ENCODE measurements at places on chromosomes 16 and 17.

DNA sequence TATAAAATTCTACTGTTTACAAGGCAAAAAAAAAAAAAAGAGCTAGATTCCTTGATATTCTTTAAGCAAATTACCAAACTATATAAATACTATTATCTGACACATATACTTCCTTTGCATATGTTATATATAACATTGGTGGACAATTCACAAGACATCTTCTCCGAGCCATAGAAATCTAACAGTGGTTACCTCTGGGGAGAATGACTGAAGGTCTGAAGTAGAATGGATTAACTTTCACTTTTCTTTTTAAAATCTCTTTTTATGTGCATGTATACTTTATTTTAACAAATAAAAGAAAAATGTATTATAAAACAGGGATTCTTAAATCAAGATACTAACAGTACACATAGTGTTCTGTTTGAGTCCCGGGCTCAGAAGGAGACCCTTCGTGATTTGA lies 131.0 kb downstream of the MRTFB start:
- DNase-seq, result no peak

DNA sequence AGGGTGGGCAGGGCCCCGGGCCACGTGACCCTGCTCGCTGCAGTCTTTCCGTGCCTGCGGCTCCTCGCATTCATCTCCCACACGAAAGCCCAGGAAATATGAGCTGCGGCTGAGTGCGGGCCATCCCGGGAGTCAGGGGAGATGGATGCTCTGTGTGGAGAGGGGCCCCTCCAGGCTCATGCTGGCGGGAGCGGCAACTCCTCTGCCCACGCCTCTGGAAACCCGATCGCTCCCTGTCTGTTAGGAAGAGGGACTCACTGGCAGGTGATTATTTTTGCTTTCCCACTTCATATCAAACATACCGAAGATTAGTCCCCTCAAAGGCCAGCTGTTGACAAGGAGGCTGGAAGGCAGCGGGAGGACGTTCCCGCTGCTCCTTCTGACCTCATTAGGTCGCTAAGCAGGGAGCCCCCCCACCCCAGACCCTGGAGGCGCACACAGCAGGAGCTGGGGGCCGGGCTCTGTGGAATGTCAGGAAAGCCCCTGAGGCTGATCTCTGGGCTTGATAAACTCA lies 228.5 kb downstream of the FOXL1 start:
- DNase-seq, result no peak

DNA sequence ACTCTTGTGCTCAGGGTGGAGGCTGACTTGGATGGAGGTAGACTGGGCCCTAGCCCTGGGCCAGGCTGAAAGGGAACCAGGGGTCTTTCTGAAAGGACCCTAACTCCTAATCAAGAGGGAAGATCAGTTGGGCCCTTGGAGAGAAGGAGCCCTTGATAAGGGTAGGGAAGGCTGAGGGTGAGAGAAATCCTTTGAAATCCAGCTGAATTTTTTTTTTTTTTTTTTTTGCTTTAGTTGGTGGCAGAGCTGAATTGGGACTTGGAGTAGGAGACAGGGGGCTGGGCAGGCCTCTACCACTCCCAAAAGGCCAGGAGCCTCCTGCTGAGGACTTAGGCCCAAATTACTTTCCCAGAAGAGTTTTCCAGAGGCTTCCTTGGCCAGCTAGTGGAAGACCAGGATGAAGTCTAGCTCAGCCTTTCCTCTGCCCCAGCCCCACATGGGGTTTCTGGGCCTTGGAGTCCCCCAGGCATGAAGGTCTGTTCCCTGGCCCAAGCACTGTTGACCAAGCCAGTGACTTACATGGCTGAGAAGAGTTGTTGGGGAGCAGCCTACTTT lies 643 bp upstream of the HOXB3 start:
- no peak for DNase-seq

DNA sequence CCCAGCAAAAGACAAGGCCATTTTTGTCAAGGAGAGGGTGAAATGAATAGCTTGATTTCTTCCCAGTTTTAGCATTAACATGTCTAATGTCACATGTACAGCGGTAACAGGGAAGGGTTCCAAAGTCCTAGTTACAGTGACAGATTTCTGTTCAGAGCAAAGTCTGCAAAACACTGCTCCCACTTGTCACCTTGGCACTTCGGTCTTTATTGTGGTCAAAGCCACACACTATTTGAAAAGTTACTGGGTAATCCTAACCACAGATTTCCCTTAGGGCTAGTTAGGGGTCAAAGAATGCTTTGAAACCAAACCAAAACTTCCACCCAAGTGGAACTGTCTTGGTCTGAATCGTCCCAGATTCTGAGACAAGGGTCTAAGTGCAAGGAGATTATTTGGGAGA lies 455.6 kb downstream of the HS3ST3B1 start:
- DNase-seq, result no peak

DNA sequence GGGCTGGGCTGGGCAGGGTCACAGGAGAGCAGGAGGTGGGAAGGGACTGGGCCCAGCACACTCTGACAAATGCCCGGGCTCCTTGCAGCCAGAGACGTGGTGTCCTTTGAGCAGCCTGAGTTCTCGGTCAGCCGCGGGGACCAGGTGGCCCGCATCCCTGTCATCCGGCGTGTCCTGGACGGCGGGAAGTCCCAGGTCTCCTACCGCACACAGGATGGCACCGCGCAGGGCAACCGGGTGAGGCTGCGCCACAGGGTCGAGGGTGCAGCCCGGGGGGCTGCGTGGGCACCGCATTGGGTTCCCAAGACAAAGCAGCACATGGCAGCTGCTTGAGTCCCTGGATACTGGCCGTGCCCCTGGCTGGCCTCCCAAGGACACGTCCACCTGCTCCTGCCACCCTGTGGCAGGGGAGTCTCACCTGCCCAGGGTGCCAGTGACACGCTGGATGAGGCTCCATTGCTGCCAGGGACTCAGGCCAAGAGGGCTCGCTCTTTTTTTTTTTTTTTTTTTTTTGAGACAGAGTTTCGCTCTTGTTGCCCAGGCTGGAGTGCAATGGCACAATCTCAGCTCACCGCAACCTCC lies 21.3 kb downstream of the GALK1 start:
- DNase-seq, result no peak

- peak; percentile 41 for DNase-seq
These were observed 1.3 kb downstream of the HGS start for GRCh38 chr17:81685108-81685507.

- no peak for DNase-seq
These were observed 4.5 kb upstream of the ZC3H7A start for GRCh38 chr16:11801481-11802021.

- peak; percentile 79 for DNase-seq
These were observed 471.6 kb downstream of the SOX9 start for GRCh38 chr17:72592242-72592966.

DNA sequence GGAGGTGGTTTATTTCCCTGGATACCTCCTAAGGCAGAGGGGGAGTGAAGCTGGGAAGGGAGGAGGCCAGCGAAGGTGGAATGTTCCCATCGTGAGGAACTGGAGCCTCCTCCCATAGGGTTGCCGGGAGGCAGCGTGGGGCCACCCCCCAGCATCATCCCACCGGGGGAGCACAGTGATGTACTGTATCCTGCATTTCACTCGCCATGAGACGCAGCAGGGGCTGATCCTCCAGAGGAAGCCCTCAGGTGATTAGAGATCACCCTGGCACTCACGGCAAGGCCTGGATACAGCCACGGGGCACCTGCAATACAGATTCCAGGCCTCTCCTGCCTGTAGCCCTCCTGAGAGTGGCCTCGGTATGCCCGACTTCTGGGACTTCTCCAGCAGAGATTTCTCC lies 25.5 kb upstream of the BEAN1 start:
- no peak for DNase-seq

DNA sequence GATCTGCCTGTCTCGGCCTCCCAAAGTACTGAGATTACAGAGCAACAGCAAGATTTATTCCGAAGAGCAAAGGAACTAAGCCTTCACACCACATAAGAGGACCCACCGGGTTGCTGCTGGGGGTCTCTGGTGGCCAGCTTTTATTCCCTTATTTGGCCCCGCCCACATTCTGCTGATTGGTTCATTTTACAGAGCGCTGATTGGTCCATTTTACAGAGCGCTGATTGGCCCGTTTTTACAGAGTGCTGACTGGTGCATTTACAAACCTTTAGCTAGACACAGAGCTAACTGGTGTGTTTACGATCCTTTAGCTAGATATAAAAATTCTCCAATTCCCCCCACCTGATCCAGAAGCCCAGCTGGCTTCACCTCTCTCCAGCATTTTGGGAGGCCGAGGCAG lies 26.3 kb downstream of the COPRS start:
- no peak for DNase-seq

DNA sequence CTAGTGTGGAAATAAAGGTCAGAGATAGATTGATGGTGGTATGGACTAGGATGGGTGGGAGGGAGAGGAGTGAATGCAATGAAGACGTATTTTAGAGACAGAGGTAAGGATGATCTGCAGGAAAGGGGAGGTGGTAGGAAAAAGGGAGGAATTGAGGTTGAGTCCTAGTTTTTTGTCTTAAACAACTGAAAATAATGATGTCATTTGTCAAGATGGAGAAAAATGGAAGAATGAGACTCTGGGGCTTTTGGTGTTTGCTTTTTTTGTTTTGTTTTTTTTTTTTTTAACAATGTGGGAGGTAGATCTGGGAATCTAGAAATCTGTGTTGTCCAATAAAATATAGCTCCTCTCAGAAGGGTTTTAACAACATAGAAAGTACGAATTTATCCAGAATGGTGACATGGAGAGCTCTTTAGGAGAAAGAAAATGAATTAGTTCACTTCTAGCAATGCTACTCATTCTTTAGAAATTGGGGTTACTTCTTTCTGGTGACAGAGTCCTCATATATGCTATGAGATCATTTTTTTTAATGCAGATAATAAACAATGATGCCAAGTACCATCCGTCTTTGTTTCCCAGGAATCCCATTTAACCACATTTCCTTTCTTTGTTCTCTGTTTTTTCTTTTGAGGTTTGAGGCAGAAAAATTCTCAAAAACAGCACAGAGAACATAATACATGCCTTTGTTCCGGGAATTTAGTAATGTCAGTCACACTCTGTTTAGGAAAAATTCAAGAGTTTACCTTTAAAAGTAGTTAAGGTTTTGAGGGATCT lies 225.3 kb upstream of the COX10 start:
- DNase-seq, result no peak

DNA sequence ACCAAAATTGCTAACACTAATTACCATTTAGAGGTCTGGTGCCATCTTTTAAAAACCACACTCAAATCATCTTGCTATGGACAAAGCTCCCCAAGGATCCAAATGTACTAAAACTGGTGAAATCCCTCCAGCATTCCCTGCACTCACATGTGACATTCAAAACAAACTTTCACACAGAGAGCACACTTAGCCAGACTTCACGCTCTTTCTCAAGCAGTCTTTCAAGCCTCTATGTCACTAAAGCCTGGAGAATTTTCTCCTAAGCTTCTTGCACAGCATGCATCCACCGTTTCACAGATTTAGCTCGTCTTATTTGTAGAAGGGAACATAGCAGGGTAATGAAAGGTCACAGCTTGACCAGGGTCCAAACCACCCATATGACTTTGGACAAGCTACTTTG lies 19.3 kb downstream of the CMTM3 start:
- DNase-seq, result no peak

GRCh38 chr17:65394811-65395472 lies 166.5 kb downstream of the AXIN2 start:
- no peak for DNase-seq

- no peak for DNase-seq
These were observed 48.9 kb downstream of the SNX29 start for GRCh38 chr16:12025472-12025871.

GRCh38 chr16:78259873-78260272 lies 160.4 kb downstream of the WWOX start:
- DNase-seq, result no peak

DNA sequence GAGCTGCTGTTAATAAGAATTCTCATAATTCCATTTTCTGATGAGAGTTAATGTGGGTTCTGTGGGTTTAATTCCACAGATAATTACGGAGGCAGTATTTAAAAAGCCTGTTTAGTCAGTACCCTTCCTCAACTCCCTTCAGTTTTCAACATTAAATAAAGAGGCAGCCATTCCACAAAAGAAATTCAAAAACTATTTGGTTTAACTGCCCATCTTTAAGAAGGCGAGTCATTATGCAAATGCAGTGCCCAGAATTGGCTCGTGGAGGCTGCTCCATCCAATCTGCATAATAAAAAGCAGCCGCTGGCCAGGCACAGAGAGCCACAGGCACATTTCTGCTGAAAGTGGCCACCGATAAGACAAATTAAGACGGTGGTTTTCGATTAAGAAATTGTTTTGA lies 194.4 kb upstream of the TOX3 start:
- no peak for DNase-seq

DNA sequence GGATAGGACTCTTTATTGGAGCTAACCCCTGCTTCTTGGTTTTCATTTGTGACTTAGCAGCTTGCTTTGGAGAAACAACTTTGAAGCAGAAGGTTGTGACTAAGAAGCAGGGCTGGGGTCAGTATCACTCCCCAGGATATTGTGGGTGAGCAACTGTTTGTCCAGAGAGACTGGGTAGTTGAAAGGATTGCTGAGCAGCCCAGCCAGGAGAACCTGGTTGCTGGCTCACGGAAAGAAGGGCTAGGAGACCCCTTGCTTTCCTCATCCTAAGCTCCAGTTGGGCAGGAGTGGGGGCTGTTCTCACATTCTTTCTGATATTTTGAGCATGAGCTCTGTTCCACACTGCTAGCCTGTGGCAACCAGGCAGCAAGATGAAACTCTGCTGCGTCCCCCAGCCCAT lies 151.2 kb downstream of the CBLN1 start:
- no peak for DNase-seq

DNA sequence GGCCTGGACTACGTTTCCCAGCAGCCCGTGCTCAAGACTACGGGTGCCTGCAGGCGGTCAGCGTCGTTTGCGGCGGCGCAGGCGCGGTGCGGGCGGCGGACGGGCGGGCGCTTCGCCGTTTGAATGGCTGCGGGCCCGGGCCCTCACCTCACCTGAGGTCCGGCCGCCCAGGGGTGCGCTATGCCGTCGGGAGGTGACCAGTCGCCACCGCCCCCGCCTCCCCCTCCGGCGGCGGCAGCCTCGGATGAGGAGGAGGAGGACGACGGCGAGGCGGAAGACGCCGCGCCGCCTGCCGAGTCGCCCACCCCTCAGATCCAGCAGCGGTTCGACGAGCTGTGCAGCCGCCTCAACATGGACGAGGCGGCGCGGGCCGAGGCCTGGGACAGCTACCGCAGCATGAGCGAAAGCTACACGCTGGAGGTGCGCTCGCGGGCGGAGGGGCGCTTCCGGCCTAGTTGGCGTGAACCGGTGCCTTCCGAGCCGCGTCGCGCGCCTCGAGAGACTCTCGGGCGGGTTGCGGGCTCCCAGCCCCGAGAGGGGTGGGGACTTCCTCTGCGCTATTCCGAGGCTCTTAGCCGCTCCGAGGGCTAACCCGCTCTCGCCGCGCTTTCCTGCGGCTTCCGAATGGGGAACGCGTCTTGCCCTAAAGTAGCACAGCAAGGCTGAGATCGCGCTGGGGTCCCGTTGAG lies at the start of gene RBL2:
RBL2 (plus strand) TSS at position 95 of the 689 bp plus-strand sequence; CDS start at position 181, 86 bp downstream.
- DNase-seq, result peak; percentile 80

- DNase-seq, result no peak
These were observed 253.6 kb downstream of the CDH13 start for GRCh38 chr16:82880346-82880745.

GRCh38 chr17:8791910-8792270 lies 7.3 kb downstream of the MFSD6L start:
- DNase-seq, result peak; percentile 67

GRCh38 chr17:58316260-58316960 lies 12.2 kb downstream of the TSPOAP1 start:
- no peak for DNase-seq

Measured in fibroblast of the aortic adventitia (primary cell).